CD4-positive, alpha-beta T cell treated with Interleukin-15 for 1 hour (primary cell): ENCODE measurements at places on chromosomes 7 and 10.
A peak's percentile ranks its signal among the peaks of the same experiment; 100 is the strongest.

DNA sequence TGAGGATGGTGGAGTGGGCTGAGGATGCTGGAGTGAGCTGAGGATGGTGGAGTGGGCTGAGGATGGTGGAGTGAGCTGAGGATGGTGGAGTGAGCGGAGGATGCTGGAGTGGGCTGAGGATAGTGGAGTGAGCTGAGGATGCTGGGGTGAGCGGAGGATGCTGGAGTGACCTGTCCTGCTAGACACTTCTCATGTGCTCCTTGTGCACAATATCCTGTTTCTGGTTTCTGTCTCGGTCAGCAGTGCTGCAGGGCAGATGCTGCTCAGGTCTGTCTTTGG, 29.2 kb downstream of the ANXA8 start:
- DNase-seq, result no peak

DNA sequence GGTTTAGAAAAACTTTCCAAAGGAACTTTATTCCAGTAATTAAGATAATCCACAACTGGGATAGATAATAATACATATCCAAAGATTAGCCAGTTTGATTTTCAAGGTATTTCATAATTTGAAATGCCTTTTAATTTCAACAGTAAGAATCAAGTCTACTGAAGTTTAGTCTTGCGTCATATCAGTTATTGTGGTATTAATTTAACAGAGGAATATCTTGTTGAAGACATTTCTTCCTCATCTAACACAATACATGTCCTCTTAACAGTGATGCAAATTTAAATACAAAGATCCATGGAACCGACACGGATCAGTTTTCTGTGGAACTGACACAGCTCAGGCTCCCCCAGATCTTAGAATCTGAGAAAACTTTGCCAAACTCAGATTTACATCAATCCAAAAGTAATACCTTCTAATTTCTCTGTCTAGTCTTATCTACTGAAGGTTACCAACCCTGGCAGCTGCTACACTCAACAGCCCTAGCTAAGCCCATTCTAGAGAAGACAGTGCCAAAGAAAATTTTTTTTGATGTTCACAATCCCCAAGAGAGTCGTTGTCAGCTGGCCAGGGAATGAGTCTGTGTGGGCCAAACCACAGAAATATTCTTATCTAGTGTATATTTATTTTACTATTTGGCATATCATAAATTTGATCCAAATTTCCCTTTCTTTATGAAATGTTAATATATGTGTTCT, 365.2 kb upstream of the MEOX2 start:
- DNase-seq, result no peak

DNA sequence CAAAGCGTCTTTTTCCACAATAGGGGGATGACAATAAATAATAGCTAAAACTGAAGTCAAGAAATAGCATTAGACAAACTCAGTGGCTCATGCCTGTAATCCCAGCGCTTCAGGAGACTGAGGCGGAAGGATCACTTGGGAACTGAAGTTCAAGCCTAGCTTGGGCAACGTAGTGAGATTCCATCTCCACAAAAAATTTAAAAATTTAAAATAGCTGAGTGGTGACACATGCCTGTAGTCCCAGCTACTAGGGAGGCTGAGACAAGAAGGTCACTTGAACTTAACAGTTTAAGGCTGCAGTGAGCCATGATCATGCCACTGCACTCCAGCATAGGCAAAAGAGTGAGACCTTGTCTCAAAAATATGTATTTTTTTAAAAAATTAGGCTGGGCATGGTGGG, 107.9 kb downstream of the AKR1D1 start:
- DNase-seq, result no peak

DNA sequence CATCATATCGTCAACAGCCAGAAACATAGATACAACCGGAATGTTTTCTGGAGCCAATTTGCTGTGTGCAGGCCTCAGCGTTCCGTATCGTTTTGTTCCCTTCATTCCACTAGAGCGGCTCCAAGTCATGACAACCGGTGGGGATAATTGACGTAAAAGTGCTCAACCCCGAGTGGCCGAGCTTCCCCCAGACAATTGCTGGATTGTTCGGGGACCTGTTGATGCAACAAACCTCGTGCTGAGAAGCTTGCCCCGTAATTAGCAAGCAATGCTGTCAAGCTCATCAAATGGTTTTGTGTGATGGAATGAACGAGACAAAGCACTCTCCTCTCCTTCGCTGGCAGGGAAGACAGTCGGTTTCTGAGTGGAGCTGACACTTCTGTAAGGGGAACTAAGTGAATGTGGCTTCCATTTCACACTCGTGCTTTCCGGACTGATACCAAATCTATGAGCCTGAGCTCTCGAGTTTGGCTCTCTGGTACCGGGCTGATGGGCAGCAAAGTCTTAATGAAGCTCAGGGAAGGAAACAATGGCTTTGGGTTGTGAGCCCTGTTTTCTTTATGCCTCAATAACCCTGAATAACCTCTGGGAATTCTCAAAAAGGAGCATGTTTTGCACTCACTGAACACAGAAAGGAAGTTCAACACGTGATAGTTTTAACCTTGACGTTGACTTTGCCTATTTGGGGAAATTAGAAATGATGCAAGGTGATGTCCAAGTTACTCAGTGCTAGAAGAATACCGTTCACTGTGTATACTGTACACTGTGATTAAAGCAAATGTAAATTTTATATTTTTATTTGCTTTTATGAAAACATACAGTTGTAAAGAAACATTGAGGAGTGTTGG, 220.5 kb downstream of the BAMBI start:
- no peak for DNase-seq

- no peak for DNase-seq
Measured at GRCh38 chr7:47258798-47259197, 323.1 kb downstream of the TNS3 start.

DNA sequence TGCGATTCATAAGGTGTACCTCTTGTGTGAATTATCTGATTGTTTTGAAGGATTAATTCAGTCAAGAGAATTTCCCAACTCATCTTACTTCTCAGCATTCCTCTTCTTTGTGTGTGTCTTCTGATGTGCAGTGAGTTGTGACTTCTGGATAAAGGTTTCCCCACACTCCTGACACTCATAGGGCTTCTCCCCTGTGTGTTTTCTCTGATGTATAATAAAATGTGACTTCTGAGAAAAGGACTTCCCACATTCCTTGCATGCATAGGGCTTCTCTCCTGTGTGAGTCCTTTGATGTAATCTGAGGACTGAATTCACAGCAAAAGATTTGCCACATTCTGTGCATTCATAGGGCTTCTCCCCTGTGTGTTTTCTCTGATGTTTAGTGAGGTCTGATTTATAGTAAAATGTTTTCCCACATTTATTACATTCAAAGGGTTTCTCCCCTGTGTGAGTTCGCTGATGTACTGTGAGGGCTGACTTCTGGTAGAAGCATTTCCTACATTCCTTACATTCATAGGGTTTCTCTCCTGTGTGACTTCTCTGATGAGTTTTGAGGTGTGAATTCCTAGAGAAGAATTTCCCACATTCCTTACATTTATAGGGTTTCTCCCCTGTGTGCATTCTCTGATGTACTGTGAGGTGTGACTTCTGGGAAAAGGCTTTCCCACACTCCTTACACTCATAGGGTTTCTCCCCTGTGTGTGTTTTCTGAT, 24.2 kb downstream of the ZNF25 start:
- DNase-seq, result no peak

GRCh38 chr10:42979181-42979580, 97.7 kb upstream of the RET start:
- no peak for DNase-seq

DNA sequence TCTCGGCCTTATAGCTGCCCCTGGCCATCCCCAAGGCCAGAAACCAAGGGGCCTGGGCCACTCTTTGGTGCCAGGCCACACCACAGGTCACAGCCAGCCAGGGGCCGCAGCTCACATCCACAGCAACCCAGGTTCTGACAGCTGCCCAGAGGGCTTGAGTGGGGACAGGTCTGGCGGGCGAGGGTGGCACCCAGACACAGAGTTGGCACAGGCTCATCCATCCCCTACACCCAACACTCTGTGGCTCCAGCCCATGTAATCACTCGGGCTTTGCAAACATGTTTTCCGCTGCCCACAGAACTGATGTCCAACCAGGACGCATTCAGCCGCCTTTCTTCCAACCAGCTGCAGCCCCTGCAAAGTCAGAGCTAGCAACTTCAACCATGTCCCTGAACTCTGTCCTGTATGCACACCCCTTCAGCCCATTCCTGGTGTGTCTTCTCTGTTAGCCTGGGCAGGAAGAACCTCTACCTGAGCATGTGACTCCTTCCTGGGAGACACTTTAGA, 57.7 kb upstream of the PPP2R2D start:
- DNase-seq, result no peak

DNA sequence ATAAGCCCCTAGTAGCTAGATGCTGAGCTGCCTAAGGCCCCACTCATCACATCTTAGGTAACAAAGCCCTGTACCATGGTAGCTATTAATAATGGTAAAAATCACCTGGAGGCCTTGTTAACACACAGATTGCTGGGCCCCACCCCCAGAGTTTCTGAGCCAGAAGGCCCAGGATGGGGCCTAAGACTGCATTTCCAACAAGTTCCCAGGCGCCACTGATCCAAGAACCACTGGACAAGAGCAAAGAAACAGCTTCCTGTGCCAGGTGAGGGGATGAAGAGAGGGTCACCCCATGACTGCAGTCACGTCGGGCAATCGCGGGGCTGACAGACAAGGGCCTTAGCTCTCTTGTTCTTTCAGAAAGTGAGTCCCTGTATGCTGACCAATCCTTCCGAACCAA, 46.8 kb downstream of the ACSM6 start:
- no peak for DNase-seq

DNA sequence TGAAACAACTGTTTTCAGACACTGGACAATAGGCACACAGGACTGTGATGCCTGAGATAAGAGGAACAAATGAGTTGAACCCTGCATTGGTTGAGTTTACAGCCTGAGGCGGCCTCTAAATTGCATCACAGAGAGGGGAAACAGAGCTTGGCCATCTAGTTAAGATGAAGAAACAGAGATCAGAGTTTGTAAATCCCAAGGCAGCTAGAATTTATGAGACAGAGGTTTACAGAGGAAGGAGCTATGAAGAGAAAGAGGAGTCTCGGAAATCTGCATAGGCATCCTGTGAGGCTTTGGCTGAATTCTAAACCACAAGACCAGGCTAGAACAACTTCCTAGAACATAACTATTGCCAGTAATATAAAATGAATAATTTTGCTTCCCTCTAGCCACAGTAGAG, 41.0 kb upstream of the OIT3 start:
- no peak for DNase-seq

GRCh38 chr10:12748186-12748585, 253.3 kb downstream of the CCDC3 start:
- DNase-seq, result no peak

GRCh38 chr7:12895296-12895695, 207.9 kb downstream of the ARL4A start:
- DNase-seq, result no peak

- peak; percentile 60 for DNase-seq
Measured at GRCh38 chr7:191981-192649, at the start of gene FAM20C. TSS of gene FAM20C (plus strand) at chr7:192571. CDS start at chr7:193200, 629 bp downstream.

DNA sequence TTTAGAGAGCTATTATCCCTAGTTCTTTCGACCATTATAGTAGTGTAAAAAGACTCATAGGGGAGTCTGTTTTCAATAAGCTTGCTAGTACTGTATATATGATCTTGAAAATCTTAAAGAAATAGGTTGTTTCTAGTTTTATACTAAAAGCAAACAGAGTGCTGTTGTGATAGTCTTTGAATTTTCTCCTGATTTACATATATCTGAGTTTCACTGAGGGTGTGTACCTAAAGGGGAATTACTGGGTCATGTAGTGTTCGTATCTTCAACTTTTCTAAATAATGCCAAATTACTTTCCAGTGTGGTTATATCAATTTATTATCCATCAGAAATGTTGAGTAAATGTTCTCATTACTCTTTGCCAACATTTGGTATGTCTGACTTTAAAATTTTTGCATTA, 70.8 kb upstream of the BAMBI start:
- no peak for DNase-seq

DNA sequence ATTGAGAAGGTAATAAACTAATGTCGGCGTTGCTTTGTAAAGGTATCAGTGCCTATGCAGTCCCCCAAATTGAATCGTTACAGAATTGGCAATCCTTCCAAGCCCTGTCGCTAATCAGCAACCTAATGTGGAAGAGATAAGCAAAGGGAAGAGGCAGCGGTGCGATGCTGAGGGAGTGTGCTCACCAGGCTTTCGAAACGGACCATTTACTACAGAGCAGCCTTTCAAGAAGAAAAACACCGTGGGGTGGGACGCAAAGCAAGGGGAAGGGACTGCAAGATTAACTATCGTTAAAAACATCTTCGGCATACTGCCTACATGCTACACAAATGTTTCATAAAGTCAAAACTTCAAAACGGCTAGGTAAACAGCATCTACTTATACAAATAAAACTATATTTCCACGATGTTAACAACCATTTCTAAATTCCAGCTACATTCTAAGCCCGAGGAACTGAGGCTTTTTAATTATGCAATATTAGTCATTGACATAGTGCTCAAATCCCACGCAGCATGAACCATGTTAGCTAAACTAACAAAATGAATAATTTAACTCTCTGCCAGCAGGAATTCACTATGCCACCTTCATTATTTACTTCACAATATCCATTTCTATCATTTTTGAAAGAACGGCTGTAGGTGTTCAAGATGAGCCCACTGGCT, 85.2 kb downstream of the CHCHD3 start:
- DNase-seq, result no peak

DNA sequence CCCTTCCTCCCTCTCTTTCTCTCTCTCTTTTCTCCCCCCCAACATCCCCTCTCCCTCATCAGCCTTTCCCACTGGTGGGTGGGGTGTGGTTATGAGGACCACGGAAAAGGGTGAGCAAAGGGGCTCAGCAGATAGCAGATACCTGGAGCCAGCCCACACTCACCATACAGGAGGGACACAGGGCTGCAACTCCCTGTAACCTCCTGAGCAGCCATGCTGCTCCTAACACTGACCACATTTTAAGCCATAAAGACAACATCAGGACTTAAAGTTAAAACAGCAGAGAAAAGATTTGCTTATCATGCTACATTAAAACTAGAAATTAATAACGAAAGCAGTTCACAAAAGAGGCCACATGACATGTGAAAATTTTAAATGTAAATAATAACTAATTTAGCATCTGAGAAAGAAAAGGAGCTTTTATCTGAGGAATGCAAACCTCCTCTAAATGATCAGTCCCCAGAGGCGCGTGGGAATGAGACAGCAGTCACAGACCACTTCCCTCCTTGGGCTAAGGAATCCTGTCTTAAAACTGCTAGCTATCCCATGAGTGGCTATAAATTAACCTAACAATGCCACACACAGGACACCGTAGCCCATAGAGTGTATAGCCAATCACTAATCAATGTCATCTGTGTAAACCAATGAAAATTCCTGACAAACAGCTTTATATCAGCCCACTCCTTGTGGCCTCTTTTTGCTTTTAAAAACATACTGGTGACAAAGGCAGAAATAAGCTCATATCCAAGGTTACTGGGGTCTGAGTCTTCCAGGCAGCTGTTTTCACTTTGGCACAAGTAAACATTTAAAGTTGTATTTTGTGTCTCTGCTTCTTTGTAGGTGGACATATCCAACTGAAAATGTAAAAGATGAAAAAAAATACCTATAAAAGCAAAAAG, 33.3 kb downstream of the PKD1L1 start:
- DNase-seq, result no peak

DNA sequence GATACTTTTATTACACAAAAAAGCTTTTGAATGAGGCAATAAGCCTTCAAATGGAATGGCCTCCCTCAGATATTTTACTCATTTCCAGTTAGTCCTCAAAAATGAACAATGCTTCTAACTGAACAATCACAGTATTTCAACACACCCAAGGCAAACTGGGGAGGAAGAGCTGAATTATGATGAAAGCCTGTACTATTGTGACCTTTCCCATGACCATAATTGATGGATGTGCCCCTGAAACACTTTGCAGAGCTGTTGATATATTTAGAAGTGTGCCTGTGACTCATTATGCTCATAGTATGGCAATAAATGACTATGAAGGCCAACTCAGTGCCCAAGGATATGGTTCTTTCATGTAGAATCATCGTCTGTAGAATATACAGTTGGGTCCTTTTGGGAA, 248.1 kb downstream of the AHR start:
- no peak for DNase-seq
